ENCODE measurements at places on chromosomes 6 and 20.

GRCh38 chr20:33853507-33853813, 42.3 kb downstream of the CHMP4B start:
- no peak for DNase-seq

DNA sequence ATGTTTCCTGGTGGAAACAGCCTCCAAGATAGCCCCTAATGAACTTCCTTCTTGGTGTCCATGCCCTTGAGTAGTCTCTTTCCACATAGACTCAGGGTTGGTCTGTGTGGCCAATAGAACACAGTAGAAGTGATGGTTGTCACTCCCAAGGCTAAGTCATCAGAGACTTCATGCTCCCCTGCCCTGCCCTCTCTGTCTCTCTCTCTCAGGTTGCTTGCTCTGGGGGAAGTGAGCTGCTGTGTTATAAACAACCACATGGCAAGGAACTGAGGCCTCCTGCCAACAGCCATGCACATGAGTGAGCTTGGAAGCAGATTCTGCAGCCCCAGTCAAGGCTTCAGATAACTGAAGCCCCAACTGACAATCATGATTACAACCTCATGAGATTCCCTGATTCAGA, 85.3 kb upstream of the SLC22A16 start:
- no peak for DNase-seq

DNA sequence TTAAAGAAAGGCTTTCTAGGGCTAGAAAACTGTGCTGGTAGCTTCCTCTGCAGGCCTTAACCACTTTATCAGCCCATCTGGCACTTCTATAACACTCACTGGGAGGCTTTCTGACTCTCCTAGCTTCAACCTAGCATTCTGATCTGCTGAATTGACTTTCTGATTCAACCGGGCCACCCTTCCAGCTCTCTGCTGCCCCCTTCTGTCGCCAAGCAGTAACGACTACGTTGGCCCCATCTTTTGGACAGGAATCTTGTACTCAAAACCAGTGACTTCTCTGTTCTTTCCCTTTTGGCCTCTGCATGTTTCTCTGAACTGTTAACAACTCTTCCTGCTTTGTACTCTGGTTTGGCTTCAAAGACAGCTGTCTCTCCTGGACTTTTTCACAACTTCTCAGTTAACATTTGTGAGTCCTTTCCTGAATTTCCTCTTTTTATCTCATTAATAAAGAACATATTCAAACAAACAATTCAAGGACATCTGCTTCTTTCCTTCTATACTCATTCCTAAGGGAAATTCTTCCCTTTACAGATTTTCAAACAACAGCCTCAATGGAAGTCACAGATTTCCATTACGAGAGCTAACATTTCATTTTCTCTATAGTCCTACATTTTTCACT, 43.9 kb upstream of the FAM135A start:
- DNase-seq = peak; percentile 45

DNA sequence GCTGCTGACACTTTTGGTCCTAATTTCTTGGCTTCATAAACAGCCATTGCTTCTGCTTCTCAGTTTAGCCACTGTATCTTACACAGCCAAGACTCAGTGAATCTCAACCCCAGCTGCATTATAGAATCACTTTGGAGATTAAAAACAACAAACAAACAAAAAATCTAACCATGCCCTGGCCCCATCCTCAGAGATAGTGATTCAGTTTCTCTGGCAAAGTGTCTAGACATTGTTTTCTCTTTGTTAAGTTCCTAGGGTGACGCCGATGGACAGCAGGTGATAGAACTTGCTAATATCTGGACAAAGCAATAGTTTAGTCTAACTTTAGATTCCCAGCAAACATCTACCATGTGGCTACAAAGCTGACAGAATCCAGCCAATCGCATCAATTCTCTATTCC, 2.9 kb downstream of the ADGRF5 start:
- no peak for DNase-seq

GRCh38 chr6:68675548-68675947, 40.5 kb downstream of the ADGRB3 start:
- no peak for DNase-seq

DNA sequence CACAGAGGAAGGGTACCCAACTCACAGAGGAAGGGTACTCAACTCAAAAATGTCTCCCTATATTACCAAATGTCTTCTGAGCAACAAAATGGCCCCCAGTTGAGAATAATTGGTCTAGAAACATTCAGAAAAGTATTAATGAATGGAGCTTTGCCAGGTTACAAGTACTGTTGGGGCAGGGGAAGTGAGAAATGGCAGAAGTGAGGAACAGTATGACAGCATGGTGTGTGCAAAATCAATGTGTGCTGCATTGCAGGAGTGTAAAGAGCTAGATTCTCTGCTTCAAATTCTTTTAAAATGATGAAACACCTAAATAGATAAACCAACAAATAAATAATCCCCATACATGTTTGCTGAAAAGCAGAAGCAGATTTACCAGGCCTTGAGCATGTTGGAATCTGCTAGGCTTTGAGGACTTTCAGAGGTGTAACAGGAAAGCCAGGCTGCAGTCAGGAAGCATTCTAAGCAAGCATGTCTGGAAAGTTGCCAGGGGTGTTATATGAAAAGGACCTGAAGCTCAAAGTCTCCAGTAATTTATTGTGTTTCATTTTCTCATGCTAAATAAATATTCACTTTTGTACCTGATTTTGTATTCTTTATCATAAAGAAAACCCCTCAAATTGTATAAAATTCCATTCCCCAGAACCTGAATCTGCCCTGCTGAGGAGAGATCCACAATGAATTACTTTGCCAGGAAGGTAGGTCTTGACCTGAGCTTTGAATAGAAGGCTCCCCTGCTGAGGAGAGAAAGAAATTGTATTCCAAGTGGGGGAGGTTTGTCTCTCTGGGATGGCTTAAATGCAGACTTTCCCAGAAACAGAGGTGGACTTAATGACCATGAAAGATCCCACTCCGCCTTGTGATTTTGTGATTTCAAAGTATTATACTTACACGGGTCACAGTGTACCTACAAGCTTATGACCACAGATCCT, 265.0 kb upstream of the MARCKS start:
- no peak for DNase-seq

DNA sequence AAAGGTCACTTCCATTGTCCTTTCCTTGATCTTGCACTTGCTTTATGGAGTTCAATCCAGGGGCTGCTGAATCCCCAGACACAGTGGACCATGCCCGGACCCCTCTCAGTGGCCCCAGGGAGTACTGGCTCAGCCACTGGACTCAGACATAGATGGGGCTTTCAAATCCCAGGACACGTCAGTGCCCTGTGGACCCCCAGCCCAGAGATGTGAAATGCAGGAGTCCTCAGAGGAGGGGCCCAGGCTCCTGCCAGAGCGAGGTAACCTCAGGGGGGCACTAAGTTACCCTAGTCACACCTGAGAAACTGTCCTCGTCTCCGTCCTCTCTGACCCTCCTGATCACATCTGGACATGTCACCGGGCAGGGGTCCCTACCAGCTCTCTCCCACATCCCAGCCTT, 18.7 kb upstream of the APMAP start:
- no peak for DNase-seq

GRCh38 chr20:845941-846893, 12.7 kb downstream of the FAM110A start:
- DNase-seq = no peak

DNA sequence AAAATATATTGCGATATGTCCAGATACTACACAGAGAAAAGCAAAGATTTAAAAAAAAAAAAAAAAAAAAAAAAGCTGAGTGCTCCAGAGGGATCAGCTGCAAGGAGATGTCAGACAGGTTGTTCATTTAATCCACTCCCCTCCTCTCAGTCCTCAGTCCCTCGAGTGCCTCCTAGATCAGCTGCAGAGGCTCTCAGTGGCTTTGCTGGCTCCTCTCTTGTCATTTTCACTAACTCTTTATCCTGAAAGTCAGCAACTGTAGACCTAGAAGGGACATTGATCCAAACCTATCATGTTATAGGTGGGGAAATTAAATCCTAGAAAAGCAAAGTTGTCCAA, 61.6 kb downstream of the KIAA0319 start:
- DNase-seq = no peak

DNA sequence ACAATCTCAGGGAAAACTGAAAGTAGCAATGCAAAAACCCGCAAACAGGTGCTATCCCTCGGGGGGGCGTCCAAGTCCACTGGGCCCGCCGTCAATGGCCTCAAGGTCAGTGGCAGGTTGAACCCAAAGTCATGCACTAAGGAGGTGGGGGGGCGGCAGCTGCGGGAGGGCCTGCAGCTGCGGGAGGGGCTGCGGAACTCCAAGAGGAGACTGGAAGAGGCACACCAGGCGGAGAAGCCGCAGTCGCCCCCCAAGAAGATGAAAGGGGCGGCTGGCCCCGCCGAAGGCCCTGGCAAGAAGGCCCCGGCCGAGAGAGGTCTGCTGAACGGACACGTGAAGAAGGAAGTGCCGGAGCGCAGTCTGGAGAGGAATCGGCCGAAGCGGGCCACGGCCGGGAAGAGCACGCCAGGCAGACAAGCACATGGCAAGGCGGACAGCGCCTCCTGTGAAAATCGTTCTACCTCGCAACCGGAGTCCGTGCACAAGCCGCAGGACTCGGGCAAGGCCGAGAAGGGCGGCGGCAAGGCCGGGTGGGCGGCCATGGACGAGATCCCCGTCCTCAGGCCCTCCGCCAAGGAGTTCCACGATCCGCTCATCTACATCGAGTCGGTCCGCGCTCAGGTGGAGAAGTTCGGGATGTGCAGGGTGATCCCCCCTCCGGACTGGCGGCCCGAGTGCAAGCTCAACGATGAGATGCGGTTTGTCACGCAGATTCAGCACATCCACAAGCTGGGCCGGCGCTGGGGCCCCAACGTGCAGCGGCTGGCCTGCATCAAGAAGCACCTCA, 166.3 kb downstream of the DTNBP1 start:
- DNase-seq = no peak

DNA sequence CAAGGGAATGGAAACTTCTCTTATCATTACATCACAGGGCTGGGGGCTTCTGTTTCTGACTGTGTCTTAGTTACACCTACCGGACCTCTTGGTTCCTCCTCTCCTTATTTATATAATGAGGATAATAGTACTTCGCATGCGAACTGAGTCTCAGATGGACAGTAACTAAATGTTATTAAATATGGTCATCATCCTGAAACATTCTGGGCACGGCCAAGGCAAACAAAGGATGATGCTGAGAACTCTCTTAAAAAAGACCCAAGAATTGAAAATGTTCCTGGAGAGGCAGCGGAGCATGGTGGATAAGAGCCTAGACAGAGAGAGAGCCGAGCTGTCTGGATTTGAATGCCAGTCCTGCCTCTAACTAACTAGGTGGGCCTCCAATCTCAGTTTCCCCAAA, 119.8 kb upstream of the SASH1 start:
- DNase-seq = no peak

- DNase-seq = no peak
These were observed 111.6 kb downstream of the TINAG start for GRCh38 chr6:54419885-54420284.

DNA sequence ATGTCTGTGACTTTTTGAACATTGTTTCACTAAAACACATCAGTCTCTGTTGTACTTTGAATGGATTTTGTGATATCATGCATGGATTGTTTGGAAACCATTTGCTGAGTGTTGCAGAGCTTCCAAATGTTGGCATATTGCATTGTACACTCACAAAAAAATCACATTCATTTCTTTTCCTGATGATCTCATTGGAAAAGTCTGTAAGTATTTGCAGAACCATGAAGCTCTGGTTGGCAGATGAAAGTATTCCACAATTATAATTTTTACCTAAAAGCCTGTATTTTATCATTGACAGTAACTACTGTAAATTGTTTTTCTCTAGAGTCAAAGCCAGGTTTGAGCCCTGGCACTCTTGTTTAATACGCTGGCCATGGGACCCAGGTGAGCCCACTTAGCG, 42.1 kb downstream of the VAPB start:
- DNase-seq = no peak

GRCh38 chr6:142671791-142672190, 273.2 kb downstream of the HIVEP2 start:
- DNase-seq = no peak

GRCh38 chr6:147911686-147912085, 403.2 kb downstream of the SAMD5 start:
- DNase-seq = no peak

GRCh38 chr6:151026041-151026663, 160.7 kb downstream of the MTHFD1L start:
- no peak for DNase-seq

DNA sequence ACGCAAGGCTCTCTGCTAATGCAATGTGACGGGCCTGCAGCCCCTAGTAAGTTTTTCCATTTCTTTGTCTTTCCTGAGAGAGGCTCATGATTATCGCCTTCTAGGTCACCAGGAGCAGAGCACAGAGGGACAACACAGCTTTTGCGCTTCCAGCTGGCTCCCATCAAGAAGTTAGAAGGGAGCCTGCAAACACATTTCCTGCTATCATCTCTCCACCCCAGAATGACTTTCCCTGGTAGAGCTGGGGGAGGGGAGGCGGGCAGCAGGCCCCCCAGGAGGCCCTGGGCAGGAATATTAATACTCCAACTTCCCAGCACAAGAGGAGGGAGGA, 35.7 kb upstream of the CCDC167 start:
- no peak for DNase-seq

DNA sequence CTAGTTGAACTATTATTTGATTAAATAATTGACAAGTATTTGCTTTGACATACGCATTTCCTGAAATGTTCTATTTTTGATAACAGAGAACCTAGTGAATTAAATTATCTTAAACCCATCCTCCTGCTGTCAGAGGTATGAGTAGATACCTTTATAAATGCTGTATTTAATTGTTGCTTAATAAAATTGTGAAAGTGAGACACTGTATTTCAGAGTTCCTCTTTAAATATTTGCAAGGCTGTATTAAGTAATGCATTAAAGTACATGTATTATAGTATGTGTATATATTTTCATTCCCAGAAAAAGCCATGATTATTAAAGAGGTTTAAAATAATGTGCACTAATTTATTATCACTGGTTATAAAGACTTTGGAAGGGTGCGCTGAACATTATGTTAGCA, 483.8 kb downstream of the TFAP2B start:
- DNase-seq = no peak

DNA sequence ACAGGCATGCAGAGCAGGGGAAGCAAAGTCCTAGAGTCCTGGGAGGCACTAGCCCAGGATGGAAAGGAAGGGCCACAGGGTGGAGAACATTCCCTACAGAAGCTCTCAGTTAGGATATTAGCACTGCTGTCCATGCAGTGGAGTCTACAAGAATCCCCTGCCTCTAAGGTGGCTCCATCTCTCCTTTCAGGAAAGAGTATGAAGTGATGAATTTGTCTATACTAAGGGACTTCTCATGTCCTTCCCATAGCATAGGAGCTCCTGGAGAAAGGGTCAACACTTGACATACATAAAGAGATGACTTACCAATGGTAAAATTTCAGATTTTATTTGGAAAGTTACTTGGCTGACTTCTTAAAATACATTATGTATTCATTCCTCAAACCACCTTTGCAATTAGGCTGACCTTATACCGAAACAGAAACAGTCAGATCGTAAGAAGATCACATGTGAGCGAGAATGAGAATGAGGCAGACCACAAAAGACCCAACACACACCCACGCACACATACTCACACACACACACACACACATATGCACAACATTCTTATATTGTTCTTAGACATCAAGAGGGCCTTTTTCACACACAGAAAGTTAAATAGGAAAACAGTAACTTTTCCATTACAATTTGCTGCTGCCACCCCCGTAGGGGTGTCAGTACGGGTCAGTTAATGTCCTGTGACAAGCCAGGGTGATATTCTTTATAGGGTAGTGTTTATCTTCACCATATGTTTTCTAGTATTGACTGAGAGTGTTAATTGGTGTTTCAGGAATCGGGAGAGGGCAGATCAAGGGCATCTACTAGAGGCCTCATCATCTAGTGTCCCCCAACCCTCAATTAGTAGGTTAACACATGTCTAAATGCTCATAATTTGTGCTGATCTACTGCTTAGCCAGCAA, 159.4 kb downstream of the FAXC start:
- DNase-seq = no peak
